ENCODE measurements at places on chromosomes 12 and 14. TPM values are rescaled to one million over a fixed set of nuclear protein-coding genes. Genes with fewer than 3 reads are reported as not detected.
A peak's percentile ranks its signal among the peaks of the same experiment; 100 is the strongest.

GRCh38 chr14:22474730-22475351 is 114.2 kb downstream of the DAD1 start:
- H3K4me1 ChIP-seq: no peaks in the 10 kb centered on the region
- peak overlapping the region; percentile 22 for H3K4me3 ChIP-seq
- H3K27me3 ChIP-seq: no peaks in the 10 kb centered on the region
- no peak overlapping the region for H3K27ac ChIP-seq

Gene KRT75
- total RNA-seq: not detected

Gene TTC9
- 16.7 TPM for total RNA-seq

DNA sequence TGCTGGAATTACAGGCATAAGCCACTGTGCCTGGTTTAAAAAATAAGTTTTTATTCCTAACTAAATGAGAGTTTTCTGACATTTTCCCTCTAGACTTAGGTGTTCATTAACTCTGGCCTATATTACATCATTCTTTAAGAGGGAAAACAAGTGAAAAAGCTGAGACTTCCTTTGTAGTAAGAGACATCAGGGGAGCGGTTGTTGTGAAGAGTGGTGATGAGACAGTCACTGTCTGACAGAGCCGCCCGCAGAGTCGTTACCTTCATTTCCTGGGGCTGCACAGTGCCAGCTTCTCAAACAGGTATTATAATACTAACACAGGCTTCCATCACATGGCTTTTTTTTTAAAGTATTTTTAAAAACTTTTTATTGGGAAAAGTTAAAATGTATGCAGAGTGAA is 19.7 kb upstream of the TDRD9 start:
- H3K4me1 ChIP-seq: peaks cover 29% of the 10 kb centered on the region
- no peak overlapping the region for H3K4me3 ChIP-seq
- DNase-seq: peak; percentile 51
- H3K36me3 ChIP-seq: peaks cover 11% of the 10 kb centered on the region

DNA sequence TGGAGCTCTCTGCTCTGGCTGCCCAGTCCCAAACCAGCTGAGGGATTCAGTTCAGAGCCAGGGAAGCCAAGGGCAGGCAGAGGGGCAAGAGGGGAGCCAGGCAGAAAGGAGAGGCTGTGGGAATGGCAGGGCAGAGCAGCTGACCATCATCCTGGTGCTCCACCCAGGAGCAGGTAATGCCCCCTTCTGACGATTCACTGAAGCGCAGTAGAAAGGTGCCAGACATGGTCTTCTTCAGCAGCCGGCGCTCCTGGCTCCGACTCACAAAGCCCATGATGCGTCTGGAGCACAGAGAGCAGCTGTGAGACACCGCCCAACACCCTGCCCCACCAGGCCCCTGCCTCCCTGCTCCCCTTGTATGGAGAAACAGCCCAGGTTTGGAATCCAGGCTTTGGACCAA is 8.0 kb downstream of the IL23A start:
- H3K27ac ChIP-seq: no peak overlapping the region
- no peak for DNase-seq
- H3K4me3 ChIP-seq: no peak overlapping the region
- H3K27me3 ChIP-seq: no peaks in the 10 kb centered on the region
- H3K4me1 ChIP-seq: peaks cover 5% of the 10 kb centered on the region

DNA sequence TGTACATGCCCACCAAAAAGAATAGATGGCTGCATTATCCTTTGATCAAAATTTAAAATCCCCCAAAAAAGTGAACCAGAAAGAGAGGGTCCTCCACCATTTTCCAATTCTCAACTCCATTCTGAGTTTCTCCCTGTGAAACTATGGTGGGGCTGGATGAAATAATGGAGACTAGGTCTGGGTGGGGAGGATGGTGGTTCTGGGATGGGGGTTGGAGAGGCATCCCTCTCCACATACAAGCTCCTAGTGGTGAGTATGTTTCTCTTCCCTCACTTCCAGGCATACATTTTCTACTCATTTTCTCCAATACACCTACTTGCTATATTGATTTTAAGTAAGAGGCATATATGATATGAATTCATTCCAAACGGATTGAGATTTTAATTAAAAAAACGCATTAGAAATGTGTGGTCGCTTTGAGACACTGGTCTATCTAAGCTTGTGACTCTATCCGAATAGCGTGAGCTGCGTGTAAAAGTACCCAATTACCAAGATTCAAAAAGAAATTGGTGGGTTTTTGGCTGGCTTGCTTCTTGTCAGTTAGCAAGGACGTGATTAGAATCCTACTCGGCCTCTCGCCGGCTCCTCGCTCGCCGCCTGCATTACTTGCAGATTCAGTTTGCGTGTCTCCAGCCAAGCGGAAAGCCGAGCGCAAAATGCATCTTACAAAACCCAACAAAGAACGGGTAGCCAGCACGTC is 3.4 kb downstream of the ASCL1 start:
- H3K27me3 ChIP-seq: peaks cover 89% of the 10 kb centered on the region
- peaks cover 30% of the 10 kb centered on the region for H3K4me1 ChIP-seq
- DNase-seq: no peak
- H3K36me3 ChIP-seq: peaks cover 4% of the 10 kb centered on the region
- no peak overlapping the region for H3K4me3 ChIP-seq

GRCh38 chr12:105279460-105280056 is 43.6 kb upstream of the APPL2 start:
- DNase-seq: peak; percentile 67
- peaks cover 4% of the 10 kb centered on the region for H3K4me1 ChIP-seq
- peaks cover 15% of the 10 kb centered on the region for H3K27me3 ChIP-seq
- no peak overlapping the region for H3K27ac ChIP-seq

GRCh38 chr12:94304012-94304411 is 155.6 kb downstream of the PLXNC1 start:
- H3K27me3 ChIP-seq: no peaks in the 10 kb centered on the region
- no peak overlapping the region for H3K4me3 ChIP-seq
- peaks cover 52% of the 10 kb centered on the region for H3K4me1 ChIP-seq
- H3K27ac ChIP-seq: no peak overlapping the region

GRCh38 chr12:117742721-117743120 is 226.1 kb downstream of the KSR2 start:
- no peak overlapping the region for H3K27ac ChIP-seq
- no peaks in the 10 kb centered on the region for H3K4me1 ChIP-seq
- no peaks in the 10 kb centered on the region for H3K27me3 ChIP-seq
- DNase-seq: no peak
- no peak overlapping the region for H3K4me3 ChIP-seq

Gene SARNP
- 102 TPM for total RNA-seq
